ENCODE measurements at places on chromosomes 1 and 21. TPM values are rescaled to one million over a fixed set of nuclear protein-coding genes. Genes with fewer than 3 reads are reported as not detected.

GRCh38 chr1:182671750-182672486, 12.5 kb downstream of the RGS8 start:
- DNase-seq: no peak

DNA sequence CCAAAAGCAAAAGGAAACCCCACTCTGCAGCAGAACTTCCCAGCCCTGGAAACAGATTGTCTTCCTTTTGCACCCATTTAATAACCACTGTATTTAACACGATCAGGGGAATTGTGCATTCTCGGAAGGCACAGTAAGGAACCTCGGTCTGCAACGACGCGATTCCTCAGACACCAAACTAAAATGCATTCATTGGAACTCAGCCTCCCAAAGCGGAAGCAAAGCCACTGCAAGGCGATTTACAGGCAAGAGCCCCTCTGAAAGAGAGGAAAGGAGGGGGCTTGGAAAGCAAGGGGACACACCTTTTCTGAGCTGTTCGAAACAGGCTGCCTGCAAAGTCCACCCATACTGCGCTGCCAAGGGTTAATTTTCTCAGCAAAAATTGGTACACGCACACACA, 297.7 kb downstream of the OMA1 start:
- DNase-seq: no peak

DNA sequence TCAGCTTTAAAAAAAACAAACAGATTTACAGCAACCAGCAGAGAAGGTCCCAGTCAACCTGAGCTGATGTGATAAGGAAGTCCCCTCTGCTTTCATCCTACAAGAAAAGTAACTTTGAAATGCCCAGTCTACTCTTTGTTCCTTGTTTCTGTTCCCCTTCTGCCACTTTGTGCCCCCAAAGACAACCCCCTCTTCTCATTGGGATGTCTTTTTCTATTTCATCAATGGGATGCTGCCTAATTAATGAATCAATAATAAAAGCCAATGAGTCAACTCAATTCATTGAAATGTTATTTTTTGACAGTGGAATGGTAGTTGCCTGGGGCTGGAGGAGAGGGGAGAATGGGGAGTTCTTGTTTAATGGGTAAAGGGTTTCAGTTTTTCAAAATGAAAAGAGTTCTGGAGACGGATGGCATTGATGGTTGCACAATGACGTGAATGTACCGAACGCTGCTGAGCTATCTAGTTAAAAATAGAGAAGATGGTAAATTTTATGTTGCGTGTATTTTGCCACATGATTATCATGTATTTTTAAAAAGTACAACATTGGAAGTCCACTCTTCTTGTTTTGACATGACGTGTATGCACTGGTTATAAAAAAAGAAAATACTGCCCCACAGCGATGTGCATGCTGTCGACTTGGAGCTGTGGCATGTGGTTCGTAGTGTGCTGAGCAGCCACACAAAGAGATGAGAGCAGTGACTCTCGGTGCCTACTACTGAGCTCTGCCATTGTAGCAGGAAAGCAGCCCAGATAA, 22.4 kb upstream of the PADI2 start:
- no peak for DNase-seq

GRCh38 chr1:167659450-167659849, 29.4 kb downstream of the RCSD1 start:
- DNase-seq: no peak

The GPR161 gene
- total RNA-seq: 4.5 TPM

DNA sequence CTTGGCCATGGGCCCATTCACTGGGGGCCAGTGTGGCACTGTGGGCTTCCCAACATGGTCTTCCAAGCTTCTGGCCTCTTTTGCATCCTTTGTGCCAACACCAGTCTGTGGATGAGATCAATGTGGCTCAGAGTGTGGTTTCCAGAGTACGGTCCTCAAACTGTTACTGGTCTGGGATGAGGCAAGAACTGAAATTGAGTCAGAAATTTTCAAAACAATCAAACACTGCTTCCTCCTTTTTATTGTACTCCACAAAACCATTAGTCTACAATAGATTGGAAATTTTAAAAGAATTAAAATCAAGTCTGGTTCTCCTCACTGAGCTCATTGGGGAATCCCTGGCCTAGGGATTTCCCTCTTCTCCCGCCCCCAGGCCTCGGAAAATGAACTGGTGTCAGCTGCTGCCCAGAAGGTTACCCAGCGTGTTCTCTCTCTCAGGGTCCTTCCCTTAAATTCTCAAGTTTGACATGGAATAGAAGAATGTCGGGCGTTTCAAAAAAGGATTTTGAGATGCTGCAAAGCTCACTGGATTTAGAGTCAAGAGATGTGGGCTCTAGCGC, 222.0 kb downstream of the SDCCAG8 start:
- DNase-seq: no peak

DNA sequence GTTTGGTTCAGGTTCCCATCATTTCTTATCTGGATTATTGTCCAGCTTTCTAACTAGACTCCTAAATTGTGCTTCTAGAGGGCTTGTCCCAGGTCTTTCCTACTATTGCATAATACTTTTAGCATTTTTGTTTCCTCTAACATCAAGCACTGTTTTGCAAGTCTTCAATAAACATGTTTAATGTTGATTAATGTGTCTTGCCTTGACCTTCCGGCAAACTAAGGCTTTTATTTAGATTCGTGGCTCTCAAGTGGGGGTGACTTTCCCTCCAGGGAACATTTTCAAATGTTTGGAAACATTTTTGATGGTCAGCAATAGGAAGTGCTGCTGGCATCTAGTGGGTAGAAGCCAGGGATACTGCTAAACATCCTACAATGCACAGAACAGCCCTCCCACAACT, 90.7 kb downstream of the RPE65 start:
- no peak for DNase-seq

The LRRC71 gene
- not detected for total RNA-seq

The SNRPE gene
- total RNA-seq: 51.8 TPM

DNA sequence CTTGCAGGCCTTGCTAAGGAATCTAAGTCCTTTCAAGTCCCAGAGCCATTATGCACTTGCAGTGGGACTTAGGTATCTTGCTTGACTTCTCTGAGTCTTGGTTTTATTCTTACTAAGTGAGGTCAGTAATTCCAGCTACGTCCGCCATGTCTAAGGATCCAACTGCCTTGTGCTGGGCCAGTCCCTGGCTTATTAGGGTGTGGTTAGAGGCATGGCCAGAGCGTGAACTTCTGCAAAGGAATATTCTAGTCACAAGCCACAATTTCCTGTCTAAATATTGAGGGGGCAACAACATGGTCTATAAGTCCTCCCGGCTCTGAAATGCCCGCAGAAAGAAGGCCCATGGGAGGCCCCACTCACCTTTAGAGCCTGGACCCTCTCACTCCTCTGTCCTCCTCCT, 82.9 kb downstream of the TMEM53 start:
- no peak for DNase-seq

DNA sequence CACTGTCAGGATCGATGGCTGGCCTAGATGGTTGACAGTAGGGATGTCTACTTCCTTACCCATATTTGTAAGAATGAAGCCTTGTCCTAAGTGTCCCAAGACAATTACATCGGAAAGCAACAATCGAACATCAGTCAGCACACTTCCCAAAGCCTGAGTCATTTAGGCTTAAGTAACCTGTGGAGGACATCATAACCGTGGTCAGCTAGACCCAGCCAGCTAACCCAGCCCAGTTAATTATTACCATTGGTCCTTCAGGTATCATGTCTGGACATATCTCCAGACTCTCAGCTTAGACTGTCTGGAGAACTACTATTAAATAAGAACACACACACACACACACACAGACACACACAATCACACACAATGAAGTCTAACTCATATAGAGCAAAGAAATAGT, 264.7 kb downstream of the TRABD2B start:
- DNase-seq: no peak

DNA sequence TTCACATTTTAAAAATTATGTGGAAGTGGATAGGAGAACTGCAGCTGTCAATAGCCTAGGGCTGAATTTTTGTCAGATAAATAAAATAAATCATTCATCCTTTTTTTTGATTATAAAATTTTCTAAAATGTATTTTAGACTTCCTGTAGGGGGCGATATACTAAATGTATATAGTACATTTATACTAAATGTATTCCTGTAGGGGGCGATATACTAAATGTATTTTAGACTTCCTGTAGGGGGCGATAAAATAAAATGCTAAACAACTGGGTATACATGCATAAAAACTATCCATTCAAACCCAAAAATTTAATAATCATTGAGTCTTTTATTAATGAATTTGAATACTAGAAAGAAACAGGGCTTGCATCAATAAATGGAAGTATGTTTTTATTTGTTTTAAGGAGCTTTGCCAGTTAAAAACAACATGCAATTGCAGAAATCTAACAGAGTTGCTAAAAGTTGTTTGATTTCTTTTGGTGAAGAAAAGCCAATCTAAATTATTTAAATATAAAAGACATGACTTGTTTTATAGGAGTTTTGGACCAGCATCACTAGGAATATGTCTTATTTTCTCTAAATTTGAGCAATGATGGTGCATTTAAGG, 31.4 kb downstream of the CLCA1 start:
- DNase-seq: no peak

All from breast epithelium (tissue), 4 donors.